ENCODE measurements at places on chromosomes 5 and 9.
A peak's percentile ranks its signal among the peaks of the same experiment; 100 is the strongest.

GRCh38 chr9:83622939-83623678 is at the start of gene IDNK:
Gene IDNK (plus strand): TSS chr9:83623143. CDS start chr9:83623172, 29 bp downstream.
- DNase-seq: peak; percentile 40

DNA sequence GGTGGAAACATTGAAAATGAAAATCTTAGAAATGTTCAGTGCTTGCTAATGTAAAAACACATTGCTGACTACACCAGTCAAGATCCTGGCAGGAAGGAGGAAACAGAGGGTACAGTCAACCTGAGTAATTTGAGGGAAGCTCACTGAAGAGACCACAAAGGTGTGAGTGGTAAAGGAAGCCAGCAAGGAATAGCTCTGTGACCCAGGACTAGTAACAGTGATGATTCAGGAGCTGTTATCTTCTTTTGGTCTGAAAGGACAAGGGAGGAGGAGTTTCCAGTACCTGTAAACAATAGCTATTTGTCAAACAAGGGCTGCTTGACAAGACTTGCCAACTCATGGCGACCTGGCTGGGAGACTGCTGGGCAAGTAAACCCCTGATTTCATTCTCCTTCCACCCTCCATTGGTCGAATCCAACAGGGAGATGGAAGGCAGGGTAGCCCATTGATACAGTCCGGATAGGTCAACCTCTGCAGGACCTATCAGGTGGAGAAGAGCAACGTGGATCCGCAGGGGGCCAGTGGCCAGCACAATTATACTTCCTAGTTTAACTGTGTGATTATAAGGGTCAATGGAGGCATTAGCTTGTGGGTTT is 68.1 kb downstream of the MAMDC2 start:
- no peak for DNase-seq

GRCh38 chr5:106397700-106398099 is 1273.0 kb downstream of the EFNA5 start:
- DNase-seq: no peak

DNA sequence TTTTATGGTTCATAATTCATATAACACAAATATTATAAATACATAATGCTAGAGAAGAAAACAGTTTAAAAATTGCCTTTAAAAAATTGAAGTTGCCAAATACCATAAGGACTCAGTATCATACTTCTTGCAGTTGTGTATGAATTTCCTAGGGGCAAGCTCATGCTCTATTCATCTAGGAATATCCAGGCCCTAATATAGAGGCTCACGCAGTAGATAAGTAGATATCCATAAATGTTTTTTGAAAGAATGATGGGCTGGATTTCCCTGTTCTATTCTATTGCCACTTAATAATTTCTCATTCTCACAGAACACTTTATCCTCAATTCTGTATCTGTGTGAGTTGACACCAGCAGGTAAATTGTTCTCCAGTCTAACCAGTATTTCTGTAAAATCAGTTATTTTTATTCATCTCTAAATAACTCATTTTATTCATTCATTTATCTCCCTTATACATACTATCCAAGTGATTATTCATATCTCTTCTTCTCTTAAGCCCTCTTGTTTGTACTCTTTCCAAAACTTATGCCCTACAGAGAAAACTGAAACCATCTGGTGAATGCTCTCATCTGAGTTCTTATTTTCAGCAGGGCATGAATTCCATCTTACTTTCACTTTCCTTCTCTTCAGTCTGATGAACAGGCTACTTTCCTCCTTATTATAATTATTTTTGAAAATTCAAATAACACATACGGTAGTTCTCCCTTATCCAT is 97.1 kb downstream of the SLC44A1 start:
- no peak for DNase-seq

- DNase-seq: no peak
Observed at GRCh38 chr5:147921136-147921535, 14.8 kb upstream of the C5orf46 start.

DNA sequence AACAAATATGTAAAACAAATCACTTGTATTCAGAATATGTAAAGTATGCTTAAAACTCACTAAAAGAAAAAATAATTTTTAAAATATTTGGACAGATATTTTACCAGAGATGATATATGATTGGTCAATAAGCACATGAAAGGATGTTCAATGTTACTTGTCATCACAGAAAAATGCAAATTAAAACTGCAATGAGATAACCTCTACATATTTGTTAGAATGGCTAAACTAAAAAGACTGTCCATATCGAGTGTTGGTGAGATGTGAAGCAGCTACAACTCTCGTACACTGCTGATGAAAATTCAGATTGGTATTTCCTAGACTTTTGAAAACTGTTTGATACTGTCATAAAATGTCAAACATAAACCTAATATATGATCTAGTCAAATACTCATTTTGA is 685.1 kb downstream of the DTWD2 start:
- no peak for DNase-seq

DNA sequence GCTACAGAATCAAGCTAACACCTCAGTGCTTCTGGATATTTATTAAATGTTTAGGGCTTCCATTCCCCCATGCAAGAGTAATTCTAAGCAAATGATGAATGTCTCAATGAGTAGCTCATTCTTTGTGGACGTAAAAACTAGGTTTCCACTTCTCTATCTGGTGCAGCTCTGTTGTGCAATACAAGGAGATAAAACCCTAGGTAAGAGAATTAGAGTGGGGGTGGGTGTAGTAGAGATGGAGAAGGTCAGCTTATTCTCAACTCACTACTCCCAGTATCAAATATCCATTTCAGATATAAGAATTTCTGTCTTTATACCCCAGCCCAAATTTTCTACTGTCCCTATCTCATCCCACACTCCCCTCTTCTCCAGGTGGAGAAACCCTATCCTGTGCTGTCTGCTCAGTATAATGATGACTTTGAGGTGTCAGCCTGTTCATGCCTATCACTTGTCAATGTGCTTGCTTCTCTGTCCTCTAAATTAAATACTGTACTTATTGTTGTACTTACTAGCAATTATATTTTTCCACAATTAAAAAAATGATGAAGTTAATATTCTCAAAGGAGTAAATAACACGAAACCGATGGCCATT is 4.3 kb upstream of the FYB1 start:
- DNase-seq: no peak

GRCh38 chr5:28313953-28314352 is 1275.6 kb upstream of the CDH9 start:
- DNase-seq: no peak

DNA sequence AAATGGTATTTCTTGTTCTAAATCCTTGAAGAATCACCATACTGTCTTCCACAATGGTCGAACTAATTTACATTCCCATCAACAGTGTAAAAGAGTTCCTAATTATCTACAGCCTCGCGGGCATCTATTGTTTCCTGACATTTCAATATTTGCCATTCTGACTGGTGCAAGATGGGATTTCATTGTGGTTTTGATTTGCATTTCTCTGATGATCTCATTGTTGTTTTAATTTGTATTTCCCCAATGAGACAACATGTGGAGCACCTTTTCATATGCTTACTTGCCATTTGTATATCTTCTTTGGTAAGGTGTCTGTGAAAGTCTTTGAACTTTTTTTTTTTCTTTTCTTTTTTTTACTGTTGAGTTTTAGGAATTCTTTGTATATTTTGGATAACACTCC is 473.6 kb downstream of the KCTD16 start:
- no peak for DNase-seq

GRCh38 chr5:147935032-147935431 is 28.7 kb upstream of the C5orf46 start:
- DNase-seq: no peak
